ENCODE measurements at places on chromosomes 5 and 9. TPM values are rescaled to one million over a fixed set of nuclear protein-coding genes. Genes with fewer than 3 reads are reported as not detected.
A peak's percentile ranks its signal among the peaks of the same experiment; 100 is the strongest.

Gene FYB1
- total RNA-seq: 517 TPM

Gene GRXCR2
- not detected for total RNA-seq

Gene DNAJA1
- total RNA-seq: 216 TPM

Gene ANKRD18B
- total RNA-seq: 1.2 TPM

Gene PROB1
- total RNA-seq: 0.57 TPM

Gene CER1
- not detected for total RNA-seq

- no peak overlapping the region for H3K4me3 ChIP-seq
- H3K27me3 ChIP-seq: peaks cover 11% of the 10 kb centered on the region
Measured at GRCh38 chr5:58246461-58246944, 213.4 kb downstream of the PLK2 start.

DNA sequence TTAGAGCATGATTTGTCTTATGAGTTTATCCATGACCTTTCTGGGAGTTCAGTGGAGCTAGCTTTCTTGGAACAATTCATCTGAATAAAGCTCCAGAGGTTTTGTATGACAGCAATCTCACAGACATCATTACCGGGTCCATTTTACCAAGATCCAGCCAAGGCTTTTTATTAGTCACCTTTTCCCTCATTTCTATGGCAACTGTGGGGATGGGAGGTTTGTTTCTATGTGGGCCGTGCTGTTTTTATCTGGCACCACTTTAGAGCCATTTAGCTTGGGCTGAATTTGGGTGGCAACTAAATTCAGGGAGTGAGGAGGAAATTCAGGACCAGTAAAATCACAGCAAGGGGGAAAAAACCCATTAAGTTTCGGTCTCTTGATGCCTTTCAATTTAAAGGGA is 245.7 kb downstream of the NSG2 start:
- DNase-seq: no peak
- no peak overlapping the region for H3K4me3 ChIP-seq
- no peaks in the 10 kb centered on the region for H3K36me3 ChIP-seq

- H3K36me3 ChIP-seq: peaks cover 13% of the 10 kb centered on the region
- DNase-seq: no peak
- H3K4me3 ChIP-seq: no peak overlapping the region
- H3K27ac ChIP-seq: no peak overlapping the region
- no peaks in the 10 kb centered on the region for H3K4me1 ChIP-seq
Measured at GRCh38 chr5:107868650-107869409, 198.1 kb upstream of the EFNA5 start.

DNA sequence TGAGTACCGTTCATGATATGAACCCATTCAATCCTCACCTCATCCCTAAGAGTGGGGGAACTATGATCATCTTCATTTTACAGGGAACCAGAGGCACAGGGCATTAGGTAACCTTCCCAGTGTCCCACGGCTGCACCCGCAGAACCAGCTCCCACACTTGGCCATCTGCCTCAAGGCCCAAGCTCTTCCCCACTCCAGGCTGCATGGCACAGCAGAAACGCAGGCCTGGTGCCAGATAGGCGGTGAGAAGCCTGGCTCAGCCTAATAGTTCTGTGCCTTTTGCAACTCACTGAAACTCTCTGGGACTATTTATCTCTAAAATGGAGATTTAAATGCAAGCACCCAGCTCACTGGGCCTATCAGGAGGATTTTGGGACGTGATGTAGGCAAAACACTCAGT is 90.8 kb upstream of the ZNF618 start:
- no peak overlapping the region for H3K4me3 ChIP-seq
- DNase-seq: no peak
- H3K36me3 ChIP-seq: peaks cover 3% of the 10 kb centered on the region
- H3K27ac ChIP-seq: no peak overlapping the region
- no peaks in the 10 kb centered on the region for H3K4me1 ChIP-seq
- peaks cover 20% of the 10 kb centered on the region for H3K27me3 ChIP-seq

- H3K27ac ChIP-seq: no peak overlapping the region
- H3K27me3 ChIP-seq: peaks cover 9% of the 10 kb centered on the region
- no peaks in the 10 kb centered on the region for H3K4me1 ChIP-seq
- peaks cover 2% of the 10 kb centered on the region for H3K36me3 ChIP-seq
Measured at GRCh38 chr5:91025956-91026355, 357.2 kb downstream of the ARRDC3 start.

- no peak overlapping the region for H3K27ac ChIP-seq
- H3K36me3 ChIP-seq: no peaks in the 10 kb centered on the region
- peaks cover 2% of the 10 kb centered on the region for H3K27me3 ChIP-seq
- H3K4me3 ChIP-seq: no peak overlapping the region
- DNase-seq: no peak
Measured at GRCh38 chr9:72857624-72857996, 95.2 kb downstream of the ALDH1A1 start.

DNA sequence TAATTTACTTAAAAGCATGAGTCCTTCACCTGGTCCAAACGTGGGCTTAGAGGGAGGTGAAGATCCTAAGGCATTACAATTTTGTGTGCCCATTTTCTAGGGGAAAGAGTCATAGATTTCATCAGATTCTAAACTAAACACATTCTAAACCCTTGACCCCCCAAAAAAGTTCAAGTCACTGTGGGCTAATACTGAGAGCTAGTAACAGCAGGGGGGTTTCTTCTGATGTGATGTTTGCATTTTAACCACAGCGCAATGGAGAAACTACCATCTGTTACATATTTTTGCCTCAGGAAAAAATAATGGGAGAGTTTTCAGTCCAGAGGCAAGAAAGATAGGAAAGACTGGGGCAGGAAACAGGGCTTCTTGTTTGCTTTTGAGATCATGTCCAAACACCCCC is 110.8 kb upstream of the SLC1A3 start:
- peaks cover 55% of the 10 kb centered on the region for H3K27me3 ChIP-seq
- DNase-seq: no peak
- H3K4me3 ChIP-seq: no peak overlapping the region
- H3K27ac ChIP-seq: no peak overlapping the region
- H3K4me1 ChIP-seq: no peaks in the 10 kb centered on the region

- peaks cover 2% of the 10 kb centered on the region for H3K36me3 ChIP-seq
- DNase-seq: no peak
- no peak overlapping the region for H3K4me3 ChIP-seq
- no peaks in the 10 kb centered on the region for H3K4me1 ChIP-seq
- H3K27me3 ChIP-seq: peaks cover under 1% of the 10 kb centered on the region
- H3K27ac ChIP-seq: no peak overlapping the region
Measured at GRCh38 chr5:149024943-149025342, 37.9 kb downstream of the SH3TC2 start.

GRCh38 chr5:38831117-38831516 is 14.7 kb upstream of the OSMR start:
- no peak overlapping the region for H3K27ac ChIP-seq
- H3K36me3 ChIP-seq: peaks cover 2% of the 10 kb centered on the region
- peaks cover 2% of the 10 kb centered on the region for H3K4me1 ChIP-seq

- peaks cover 11% of the 10 kb centered on the region for H3K4me1 ChIP-seq
- no peak overlapping the region for H3K27ac ChIP-seq
- no peaks in the 10 kb centered on the region for H3K27me3 ChIP-seq
- DNase-seq: no peak
- peaks cover 4% of the 10 kb centered on the region for H3K36me3 ChIP-seq
Measured at GRCh38 chr5:135322271-135322670, 76.8 kb downstream of the MACROH2A1 start.

DNA sequence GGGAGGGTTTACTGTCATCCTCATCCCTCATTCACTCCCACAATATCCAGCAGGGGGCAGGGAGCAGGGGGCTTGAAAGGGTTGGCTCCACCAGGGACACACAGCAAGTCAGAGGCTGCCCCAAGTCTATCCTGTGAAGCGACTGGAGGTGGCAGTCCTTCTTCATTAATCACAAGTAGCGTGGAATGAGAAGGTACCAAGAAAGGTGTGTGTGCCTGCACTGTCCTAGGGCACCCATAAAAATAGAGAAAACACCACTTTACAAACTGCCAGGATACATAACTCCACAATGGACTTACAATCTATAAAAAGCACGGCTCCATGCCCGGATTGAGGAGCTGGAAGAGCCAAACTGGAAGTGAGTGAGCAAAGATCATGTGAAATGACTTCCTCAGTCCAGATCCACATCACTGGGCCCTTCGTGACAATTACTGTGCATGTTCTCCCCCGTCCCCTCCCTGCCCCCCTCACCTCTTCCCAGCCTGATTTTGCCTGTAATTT is 183.9 kb downstream of the SLIT3 start:
- H3K27me3 ChIP-seq: no peaks in the 10 kb centered on the region
- no peaks in the 10 kb centered on the region for H3K36me3 ChIP-seq
- H3K4me1 ChIP-seq: no peaks in the 10 kb centered on the region
- no peak for DNase-seq
- no peak overlapping the region for H3K4me3 ChIP-seq

DNA sequence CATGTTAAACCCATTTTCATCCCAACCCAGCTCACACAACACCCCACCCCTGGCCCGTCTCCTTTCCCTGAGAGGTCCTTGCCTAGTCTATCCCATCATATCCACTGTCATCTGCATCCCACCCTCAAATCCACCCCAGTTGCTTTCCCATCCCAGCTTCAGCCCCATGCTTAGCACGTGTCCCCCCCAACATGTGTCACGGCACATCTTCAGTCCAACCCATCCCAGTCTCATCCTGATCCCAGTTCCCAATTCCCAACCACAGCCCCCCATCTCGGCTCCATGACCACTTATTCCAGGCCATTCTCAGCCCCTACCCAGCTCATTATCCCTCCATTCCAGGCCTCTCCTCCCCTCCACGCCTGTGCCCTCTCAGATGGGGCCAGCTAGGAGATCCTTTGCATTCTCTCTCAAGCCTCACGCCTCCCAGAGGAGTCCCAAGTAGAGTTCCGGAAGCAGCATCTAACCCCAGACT is 605 bp upstream of the DBN1 start:
- no peaks in the 10 kb centered on the region for H3K27me3 ChIP-seq
- H3K36me3 ChIP-seq: no peaks in the 10 kb centered on the region
- peak overlapping the region; percentile 92 for H3K4me3 ChIP-seq
